Stimulated activated CD4-positive, alpha-beta T cell treated with anti-CD3 and anti-CD28 coated beads, Interleukin-1b, Interleukin-23, amount 100 ng/mL, for 48 hours (primary cell): ENCODE measurements at places on chromosomes 5 and 9.

DNA sequence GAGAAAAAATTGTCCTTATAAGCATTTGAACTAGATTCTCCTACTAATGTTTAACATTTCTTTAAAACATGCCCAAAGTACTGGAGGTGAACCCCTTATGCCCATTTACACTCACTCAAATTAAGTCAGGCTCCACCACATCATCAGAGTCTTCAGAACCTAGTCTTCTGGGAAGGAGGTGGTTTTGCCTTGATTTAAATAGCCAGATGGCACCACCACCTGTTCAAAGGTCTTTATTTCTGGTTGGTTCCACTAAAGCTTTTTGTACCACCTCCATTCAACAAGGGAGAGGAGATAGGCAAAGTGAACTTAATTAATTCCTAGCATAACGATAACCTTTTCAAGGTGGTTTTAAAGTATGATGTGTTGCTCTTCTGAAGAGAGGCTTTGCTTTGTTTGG lies 189.5 kb downstream of the SLF1 start:
- no peak for DNase-seq

- DNase-seq, result no peak
Observed at GRCh38 chr9:81414836-81415235, 274.5 kb downstream of the TLE1 start.

DNA sequence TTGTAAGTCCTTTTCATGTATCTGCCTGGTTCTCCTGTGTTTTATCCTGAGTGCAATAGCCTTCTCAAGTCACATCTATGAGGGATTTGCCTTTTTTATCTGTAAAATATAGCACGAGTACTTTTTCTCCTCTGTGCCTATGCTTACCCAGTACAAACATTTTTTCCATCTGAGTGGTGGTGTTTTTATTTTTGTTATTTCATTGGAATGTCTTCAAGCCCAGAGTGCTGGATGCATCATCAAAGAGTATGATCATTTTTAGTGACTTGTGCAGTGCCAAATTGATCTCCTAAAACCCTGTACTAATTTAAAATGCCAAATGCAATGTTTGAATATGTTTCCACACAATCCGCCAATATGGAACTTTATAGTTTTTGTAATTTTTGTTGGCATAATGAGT lies 86.1 kb downstream of the TLE4 start:
- no peak for DNase-seq

GRCh38 chr9:110050925-110051355 lies 157.0 kb downstream of the C9orf152 start:
- DNase-seq, result no peak

- DNase-seq, result no peak
Observed at GRCh38 chr9:28031521-28032267, 458.4 kb upstream of the C9orf72 start.

DNA sequence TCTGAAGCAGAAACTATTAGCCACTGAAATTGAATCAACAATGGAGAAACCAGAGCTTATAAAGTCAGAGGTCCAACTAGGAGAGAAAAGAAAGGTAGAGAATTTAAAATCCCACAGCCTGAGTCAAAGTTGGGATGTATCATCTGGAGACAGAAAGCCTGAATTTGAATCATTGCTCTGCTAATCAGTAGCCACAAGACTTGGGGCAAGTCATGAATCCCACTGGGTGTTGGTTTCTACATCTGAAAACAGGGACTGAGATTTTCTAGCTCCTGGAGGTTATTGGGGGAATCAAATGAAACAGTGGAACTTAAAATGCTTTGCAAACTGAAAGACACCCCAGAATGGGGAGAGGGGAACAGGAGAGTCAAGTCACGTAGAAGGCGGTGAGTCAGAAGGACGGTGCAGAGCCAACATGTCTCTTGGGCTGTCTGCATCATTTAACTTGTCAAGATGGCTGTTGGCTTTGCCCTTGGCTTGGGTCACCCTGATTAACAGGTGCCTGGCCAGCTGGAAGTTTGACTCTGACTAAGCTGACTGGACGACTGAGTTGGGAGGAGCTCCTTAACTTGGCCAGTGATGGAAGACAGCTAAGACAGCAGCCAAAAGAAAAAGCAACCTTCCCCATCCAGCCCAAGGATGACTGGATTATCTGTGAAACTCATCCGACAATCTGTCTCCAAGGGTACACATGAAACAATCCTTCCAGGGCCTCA lies 60.6 kb upstream of the ADRA1B start:
- DNase-seq, result no peak

- no peak for DNase-seq
Observed at GRCh38 chr5:91272858-91273257, 110.3 kb downstream of the ARRDC3 start.
